ENCODE measurements at places on chromosomes 4 and X.
A peak's percentile ranks its signal among the peaks of the same experiment; 100 is the strongest.

DNA sequence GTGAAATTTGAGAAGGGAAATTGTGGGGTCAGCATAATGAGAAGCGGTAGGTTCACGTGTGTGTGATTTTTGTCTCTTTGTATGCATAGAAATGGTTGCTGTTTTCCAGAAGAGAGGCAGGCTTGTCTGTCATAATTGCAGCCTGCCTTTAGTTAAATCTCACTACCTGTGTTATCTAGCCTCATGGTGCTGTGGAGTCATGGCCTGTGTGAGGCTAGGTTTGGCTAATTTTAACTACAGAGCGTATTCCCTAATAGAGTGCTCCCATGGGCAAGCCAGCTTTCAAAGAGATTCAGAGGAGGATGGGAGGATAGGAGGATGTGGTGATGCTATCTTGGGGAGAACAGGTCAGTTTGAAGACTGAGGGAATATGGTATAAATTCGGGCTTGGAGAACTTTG lies 23.6 kb downstream of the UPRT start:
- DNase-seq = no peak

- no peak for DNase-seq
Measured at GRCh38 chr4:42488114-42488513, 90.8 kb downstream of the SHISA3 start.

GRCh38 chr4:61555789-61556188 lies 355.7 kb downstream of the ADGRL3 start:
- DNase-seq = no peak

DNA sequence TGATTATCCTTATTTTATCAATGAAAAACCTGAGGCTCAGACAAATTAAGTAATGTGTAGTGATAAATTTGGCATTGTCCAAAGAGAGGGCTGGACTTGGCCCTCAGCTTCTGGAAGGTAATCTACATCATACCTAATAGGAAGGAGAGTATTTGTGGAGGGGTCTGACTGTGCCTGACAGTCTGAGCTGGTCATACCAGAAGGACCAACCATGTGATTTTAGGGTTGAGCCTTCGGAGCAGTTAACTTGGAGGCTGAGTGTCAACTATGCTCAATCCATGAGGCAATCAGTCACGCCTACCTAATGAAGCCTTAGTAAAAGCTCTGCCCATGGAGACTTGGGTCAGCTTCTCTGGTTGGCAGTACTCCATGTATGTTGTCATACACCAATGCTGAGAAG lies 136.4 kb downstream of the CPE start:
- DNase-seq = no peak

DNA sequence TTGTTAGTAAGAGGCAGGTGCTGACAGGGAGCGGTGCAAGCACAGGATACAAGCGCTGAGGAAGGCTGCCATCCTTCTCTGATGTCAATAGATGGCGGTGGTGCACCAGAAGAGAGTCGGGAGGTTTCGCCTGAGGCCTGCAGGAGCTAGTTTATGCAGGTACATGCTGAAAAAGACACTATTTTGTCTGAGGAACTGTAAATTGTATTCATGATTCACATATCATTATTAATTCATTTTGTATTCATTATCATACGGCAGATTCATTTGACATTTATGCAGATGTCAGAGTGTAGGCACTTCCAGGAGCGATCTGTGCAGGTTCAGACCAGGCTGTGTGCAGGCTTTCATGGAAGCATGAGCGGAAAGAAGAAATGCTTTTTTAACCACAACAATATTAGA lies 824.0 kb downstream of the STIM2 start:
- peak; percentile 45 for DNase-seq

DNA sequence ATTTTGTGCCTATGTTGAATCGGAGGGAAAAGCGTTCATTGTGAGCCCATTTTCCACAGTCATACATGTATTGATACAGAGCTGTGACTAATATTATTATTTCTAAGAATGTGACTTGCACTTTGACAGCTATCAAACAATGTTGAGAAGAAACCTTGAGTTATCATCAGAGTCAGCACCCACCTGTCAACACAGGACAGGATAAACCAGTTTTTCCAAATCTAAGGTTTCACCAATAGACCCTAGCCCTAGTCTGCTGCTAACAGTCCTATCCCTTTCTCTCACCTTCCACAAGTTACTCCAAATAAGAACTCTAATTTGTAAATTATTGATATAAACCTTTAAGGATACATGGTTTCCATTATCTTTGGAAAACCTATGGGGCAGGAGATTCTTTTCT lies 47.7 kb upstream of the DHX15 start:
- no peak for DNase-seq

- DNase-seq = no peak
Measured at GRCh38 chr4:2943364-2944090, 19.7 kb downstream of the NOP14 start.

DNA sequence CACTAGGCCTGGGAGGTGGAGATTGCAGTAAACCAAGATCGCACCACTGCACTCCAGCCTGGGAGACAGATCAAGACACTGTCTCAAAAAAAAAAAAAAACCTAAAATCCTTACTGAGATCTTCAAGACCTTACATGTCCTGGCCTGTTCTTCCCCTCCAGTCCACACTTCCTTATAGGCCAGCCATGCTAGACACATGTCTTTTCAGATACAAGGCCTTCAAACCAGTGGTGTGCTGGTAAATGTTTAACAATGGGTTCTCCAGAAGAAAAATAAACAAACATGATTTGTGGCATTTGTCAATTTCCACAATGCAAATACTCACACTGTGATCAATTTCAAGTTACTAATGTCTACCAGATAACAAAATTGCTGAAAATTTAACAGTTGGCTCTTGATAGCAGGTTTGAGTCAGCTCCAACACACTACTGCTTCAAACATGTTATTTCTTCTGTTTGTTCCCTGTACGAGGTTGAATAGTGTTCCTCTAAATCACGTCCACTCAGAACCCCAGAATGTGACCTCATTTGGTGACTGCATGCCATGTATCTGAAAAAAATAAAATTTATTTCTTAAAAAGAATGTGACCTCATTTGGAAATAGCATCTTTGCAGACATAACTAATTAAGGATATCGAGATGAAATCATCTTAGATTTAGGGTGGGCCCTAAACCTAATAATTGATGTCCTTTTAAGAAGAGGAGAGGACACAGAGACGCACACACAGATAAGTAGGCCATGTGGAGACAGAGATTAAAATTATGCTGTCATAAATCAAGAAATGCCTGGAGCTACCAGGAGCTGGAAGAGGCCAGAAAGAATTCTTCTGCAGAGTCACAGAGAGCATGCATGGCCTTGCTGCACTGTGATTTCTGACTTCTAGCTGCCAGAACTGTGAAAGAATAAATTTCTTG lies 144.4 kb downstream of the ZNF674 start:
- no peak for DNase-seq

- no peak for DNase-seq
Measured at GRCh38 chrX:64205441-64205734, at the start of gene AMER1. Gene AMER1, minus strand, starts transcription at chrX:64205708. Its CDS starts 12,422 bp downstream, at chrX:64193286.

- DNase-seq = no peak
Measured at GRCh38 chr4:78095081-78095480, 38.0 kb downstream of the FRAS1 start.

GRCh38 chrX:69124108-69124507 lies 41.1 kb downstream of the PJA1 start:
- no peak for DNase-seq

- DNase-seq = no peak
Measured at GRCh38 chrX:17405225-17405969, 30.4 kb downstream of the NHS start.

DNA sequence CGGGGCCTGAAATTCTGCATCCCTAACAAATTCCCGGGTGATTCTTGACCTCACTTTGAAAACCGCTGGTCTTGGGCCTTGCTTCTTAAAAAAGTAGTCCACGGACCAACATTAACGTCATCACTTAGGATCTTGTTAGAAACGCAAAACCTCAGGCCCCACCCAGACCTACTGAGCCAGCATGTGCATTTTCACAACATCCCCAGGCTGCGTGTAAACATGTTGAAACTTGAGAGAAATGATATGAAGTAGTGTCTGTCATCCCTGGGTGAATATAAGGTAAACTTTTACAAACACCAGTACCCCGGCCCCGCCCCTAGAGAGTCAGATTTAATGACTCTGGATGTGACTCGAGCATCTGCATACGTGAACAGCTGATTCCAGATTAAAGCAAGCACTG lies 33.7 kb downstream of the SORBS2 start:
- no peak for DNase-seq

GRCh38 chrX:108737754-108738153 lies 1.4 kb upstream of the IRS4 start:
- DNase-seq = no peak

- DNase-seq = no peak
Measured at GRCh38 chr4:88080626-88081025, 73.2 kb downstream of the PKD2 start.

- DNase-seq = no peak
Measured at GRCh38 chr4:89482251-89482650, 174.7 kb upstream of the GPRIN3 start.

- DNase-seq = no peak
Measured at GRCh38 chr4:113434247-113434587, 327.3 kb downstream of the CAMK2D start.

DNA sequence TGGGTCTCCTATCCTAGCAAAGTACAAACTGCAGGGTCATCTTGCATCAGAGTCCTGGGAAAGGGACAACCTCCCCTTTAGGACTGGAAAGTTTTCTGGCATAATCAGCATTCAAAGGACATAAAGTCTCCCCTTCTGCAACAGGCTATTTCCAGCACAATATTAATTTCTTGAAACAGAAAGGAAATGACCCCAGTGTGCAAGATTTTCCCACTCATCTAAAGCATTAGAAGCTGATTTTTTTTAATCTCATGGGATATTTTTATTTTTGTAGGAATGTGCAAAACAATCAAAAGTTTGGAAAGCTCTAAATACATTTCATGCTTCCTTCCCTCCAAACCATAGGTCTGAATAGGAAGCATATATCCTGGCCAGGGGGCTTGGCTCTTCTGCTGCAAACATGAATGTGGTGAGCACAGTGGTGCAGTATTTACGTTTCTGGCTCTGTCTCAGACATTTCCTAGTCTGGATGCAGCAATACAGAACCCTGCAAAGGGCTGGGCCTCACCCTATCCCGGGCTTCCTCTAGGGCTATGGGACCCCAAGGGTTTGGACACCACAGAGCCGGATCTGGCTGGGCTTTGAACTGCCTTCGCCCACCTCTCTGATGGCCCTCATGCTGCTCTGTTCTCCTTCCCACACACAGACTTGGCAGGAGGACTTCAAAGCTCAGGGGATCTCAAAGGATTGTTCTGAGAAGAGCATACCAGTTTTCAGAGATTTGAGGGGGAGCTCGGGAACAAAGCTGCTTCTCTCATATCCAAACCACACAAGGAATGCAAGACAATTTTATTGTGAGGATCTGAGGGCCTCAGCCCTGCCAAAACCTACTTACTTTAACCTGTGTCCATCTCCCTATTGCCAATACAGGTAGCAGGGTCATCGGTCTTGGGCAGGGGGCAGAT lies 64.9 kb downstream of the POLR2B start:
- DNase-seq = no peak

GRCh38 chr4:31803526-31804195 lies 1083.5 kb downstream of the PCDH7 start:
- DNase-seq = no peak

DNA sequence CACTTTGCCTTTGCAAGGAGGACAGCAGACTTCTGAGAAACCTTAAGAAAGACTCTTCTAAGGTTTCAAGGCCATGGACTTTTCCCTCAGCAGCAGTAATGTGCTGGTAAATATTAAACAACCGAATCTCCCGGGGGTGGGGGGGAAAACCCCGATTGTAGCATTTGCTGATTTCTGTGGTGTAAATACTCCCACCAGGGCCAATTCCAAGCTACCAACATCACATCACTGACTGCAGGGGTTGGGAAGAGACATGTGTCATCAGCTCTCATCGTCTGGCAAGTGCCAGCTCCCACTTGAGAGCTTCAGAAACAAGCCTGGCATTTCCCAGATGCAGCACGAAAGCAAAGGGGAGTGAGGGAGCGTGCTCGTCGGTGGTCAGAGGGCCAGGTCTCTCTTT lies 101.2 kb downstream of the BCOR start:
- no peak for DNase-seq

GRCh38 chr4:102420563-102421398 lies 75.5 kb upstream of the SLC39A8 start:
- no peak for DNase-seq

GRCh38 chr4:122775987-122776836 lies 43.7 kb downstream of the BBS12 start:
- no peak for DNase-seq

DNA sequence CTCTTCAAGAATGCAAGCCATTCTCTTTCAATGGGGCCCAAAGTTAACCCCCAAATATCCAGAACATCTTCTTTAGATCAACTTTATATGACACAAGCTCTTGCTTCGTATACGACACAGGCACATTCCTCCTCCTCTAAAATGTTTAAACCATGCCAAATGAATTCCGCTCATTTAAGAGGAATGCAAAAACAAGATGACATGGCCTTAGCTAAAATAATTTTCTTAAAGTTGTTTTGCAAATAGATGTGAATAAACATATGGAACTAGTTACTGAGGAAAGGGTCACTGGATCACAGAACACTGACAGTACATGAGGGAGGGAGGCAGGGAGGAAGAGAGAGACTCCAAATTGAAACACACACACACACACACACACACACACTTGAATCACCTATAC lies 97.4 kb downstream of the RASL11B start:
- DNase-seq = no peak

DNA sequence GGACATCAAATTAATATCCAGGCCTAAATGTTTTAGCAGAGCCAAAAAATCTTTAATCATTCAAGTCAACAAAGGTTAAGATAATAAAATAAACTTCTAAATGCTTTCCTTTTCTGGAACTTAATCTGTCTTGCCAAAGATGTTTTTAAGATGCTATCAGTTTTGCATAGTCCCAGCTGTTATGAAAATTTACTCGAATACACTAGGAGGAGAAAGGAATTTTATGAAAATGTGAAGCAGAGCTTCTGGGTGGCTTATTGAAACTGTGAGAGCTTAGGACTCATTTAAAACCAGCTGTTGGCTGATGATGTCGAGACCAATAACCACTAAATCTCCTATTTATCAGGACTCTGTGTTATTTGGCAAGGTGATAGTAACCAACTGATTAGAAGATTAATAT lies 202.2 kb upstream of the ETNPPL start:
- no peak for DNase-seq

GRCh38 chr4:39498727-39499020 lies 28.6 kb downstream of the UGDH start:
- no peak for DNase-seq

GRCh38 chrX:14964500-14964899 lies 91.3 kb downstream of the MOSPD2 start:
- no peak for DNase-seq

- no peak for DNase-seq
Measured at GRCh38 chr4:8163436-8164193, 5.0 kb upstream of the ABLIM2 start.

GRCh38 chrX:49842621-49843020 lies 13.5 kb downstream of the PAGE4 start:
- DNase-seq = no peak

- DNase-seq = no peak
Measured at GRCh38 chr4:8188085-8188484, 11.0 kb upstream of the SH3TC1 start.

DNA sequence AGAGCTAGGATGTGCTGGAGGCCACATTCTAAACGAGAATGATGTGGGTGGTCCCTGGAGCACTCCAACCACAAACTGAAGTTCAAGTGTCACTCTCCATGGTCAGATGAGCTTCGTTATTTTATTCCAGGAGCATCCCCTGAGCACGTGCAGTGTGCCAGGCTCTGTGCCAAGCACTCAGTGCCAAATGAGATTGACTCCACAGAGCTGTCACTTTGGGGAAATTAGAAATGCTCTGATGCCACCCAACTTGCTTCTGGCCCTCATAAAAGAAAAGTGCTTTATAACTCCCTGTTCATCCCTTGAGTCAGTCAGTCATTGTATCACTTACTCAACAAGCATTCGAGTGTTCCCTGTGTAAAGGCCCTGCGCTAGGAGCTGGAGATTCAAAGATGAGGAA lies 91.2 kb downstream of the RTL5 start:
- no peak for DNase-seq

All from progenitor cell of endocrine pancreas (in vitro differentiated cells).